ENCODE measurements at places on chromosomes 12 and 14.

GRCh38 chr12:30211743-30212142, 428.0 kb upstream of the TMTC1 start:
- no peak for DNase-seq

GRCh38 chr14:72420749-72421474, 473.0 kb downstream of the DPF3 start:
- DNase-seq: no peak

GRCh38 chr12:120853188-120853587, 51.0 kb downstream of the SPPL3 start:
- no peak for DNase-seq

DNA sequence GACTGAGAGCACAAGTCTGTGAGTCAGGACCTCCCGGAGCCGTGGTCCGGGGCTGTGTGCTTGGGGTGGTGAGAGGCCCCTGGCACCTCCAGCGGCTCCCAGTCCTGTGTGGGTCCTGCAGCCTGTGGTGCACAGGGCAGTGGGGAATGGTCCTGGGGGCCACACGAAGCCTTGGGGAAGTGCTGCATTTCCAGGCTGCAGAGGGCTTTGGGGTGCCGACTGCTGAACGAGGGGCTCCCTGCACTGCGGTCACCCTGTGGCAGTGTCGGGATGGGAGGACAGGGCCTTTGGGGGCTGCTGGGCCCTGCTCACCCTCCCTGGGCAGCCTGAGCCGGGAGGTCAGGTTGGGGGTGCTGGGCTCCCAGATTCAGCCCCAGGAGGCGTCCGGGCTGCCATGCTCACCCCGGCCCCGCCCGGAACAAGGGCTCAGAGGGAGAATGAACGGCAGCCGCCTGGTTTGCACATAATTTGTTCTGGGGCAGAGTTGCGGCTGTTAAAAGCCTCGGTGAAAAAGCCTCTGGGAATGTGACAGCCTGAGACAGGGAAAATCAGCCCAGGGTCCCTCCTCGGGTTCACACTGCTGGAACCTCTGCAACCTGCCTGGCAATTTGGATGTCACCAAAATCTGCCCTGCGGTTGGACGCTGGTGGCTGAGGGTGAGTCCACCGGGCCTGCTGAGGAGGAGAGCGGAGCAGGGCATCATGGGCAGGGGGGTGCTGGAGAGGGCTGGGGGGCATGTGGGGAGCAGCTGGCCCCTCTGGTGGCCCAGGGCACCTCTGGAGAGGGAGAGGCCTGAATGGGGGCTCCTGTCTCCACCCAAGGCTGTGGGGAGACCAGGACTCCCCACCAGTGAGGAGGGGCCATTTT, 109.2 kb downstream of the KIF26A start:
- no peak for DNase-seq

- no peak for DNase-seq
Observed at GRCh38 chr12:1325666-1326065, 268.7 kb downstream of the FBXL14 start.

- peak; percentile 33 for DNase-seq
Observed at GRCh38 chr12:122356192-122356635, 66.3 kb downstream of the CLIP1 start.

DNA sequence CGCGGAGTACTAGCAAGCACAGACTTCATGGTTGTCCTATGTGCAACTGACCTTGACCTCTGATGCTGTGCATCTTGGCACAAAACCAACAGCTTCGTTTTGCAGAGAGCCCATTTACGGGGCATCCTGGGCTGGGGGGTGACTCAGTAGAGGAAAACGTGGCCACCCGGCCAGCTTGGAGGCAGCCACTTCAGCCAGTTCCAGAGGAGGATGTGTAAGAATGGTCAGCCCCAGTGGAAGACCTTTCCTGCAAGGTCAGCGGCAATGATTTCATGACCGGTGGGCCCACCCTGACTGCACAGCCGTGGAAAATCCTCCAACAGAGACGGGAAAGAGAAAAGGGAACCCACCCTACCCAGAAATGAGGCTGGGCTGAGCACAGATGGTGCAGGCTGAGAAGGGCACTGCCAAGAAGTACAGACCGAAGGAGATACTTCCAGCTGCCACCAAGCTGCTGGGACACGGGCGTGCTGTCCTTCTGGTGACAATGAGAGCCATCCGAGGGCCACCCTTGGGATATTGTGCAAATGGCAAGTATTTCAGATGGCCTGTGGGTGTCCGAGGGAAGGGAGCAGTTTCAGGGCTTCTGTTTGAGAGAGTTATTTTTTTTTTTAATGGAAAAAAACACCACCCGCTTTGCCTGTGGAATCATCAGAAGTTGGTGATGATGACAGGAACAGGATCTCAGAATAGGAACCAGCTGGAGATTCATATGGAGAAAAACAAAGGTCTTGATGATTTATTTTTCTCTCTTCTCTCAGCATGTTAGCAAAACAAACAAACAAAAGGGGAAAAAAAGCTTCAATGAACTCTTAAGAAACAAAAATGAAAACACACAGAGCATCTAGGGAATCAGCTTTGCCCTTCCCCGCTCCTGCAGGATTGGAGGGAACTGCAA, 120.2 kb upstream of the RFLNA start:
- DNase-seq: no peak
